ENCODE measurements at places on chromosomes 1 and 21.

DNA sequence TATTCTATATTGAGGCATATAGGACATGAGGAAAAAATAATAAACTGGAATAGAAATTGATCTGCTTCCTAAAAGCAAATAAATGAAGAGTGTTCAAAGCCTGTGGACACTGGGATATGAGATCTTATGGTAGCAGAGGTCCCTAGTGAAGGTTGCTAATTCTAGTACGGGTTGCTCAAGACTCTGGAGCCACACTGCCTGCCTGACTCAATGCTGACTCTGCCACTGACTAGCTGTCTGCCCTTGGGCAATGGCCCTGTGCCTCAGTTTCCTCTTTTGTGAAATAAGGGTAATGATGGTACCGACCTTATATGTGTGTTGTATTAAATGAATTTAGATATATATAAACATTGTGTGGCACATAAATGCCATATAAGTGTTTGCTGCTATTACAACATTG, 59.0 kb upstream of the C1orf53 start:
- peaks cover 8% of the 10 kb centered on the region for H3K27me3 ChIP-seq
- H3K27ac ChIP-seq, result no peak overlapping the region
- H3K4me3 ChIP-seq, result no peak overlapping the region

DNA sequence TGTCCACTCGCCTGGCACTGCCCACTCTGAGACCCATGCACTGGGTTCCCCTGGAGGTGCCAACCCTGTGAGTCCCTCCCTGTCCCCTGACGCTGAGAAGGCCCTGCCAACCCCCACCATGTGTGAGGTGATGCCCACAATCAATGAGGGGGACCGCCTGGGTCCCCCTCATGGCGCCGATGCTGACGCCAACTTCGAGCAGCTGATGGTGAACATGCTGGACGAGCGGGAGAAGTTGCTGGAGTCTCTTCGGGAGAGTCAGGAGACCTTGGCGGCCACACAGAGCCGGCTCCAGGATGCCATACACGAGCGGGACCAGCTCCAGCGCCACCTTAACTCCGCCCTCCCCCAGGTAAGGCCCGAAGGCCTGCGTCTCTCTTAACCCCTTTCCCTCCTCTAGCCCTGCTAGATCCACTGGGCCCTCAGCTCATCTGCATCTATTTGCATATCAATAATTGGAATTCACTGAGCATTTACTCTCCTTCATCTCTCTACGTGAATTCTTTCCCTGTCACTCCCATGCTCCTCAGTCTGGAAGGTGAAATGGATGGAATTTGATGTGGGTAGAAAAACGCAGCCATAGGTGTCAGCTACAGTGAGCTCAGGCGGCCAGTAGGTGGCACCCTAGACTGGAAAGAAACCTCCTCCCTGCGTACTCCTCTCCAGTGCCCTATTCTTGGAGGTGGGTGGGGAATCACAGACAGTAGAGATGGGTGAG, 12.8 kb downstream of the PPFIA4 start:
- no peak overlapping the region for H3K4me3 ChIP-seq
- peaks cover 5% of the 10 kb centered on the region for H3K27me3 ChIP-seq
- no peaks in the 10 kb centered on the region for H3K36me3 ChIP-seq
- DNase-seq, result peak; percentile 49

DNA sequence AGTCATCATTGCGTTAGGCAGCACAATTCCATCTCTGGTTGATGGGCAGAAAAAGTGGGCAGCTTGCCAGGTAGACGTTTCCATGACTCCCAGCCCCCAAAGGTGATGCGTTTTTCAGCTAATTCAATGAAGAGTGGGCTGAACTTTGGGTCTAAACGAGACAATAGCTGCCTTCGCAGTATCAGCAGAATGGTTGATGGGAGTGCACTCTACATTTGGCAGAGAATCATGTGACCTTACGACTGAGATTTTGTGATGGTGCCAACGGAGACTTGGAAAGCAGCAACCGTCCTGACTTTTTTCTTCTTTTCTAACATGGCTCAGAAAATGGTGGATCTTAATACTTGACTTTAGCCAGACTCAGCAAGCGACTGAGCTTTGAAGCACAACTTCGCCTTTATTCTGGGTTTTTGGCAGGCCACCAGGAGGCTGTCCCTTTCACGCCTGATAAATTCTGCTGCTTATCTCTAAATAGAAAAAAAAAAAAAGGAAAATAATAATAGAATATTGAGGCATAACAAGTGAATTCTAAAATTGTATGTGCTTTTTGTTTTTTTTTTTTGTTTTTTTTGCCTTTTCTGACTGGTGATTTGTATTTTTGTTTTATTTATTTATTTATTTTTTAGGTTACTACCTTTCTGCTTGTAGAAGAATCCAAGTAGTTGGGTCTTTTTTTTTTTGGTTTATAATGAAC, 804.8 kb downstream of the USP25 start:
- H3K4me3 ChIP-seq, result no peak overlapping the region
- no peaks in the 10 kb centered on the region for H3K4me1 ChIP-seq
- no peaks in the 10 kb centered on the region for H3K27me3 ChIP-seq

- H3K27ac ChIP-seq, result no peak overlapping the region
- no peak overlapping the region for H3K4me3 ChIP-seq
- peaks cover 7% of the 10 kb centered on the region for H3K27me3 ChIP-seq
- no peaks in the 10 kb centered on the region for H3K36me3 ChIP-seq
- DNase-seq, result no peak
Measured at GRCh38 chr1:56803561-56804156, 15.5 kb downstream of the FYB2 start.

DNA sequence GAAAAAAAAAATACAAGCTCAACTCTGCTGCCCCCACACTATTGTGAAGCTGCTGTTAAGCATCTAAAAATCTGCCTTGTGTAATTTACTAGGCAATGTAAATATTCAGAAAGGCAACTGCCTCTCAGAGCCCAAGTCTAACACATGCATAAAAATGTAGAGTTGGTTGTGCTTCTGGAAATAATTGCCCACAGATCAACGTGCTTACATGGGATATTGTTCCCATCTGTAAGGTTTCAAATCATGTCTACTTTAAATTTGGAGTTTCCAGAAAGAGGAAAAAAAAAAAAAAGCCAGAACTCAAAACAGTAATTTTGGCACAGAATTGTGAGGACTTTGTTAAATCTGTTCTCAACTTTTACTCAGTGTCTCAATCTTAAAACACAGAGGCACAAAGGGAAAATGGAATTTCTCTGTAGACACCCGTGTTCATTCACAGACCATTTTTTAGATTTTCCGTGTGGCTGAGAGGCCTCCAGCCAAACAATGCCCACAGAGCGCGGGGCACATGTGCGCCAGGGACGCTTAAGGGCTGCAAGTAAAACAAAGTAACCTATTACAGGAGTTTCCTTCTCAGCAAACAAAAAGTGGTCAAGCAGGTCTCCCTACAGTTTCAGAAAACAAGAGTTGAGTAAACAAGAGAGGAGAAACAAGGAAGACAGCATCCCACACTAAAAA, 115.5 kb downstream of the RERE start:
- peaks cover 52% of the 10 kb centered on the region for H3K4me1 ChIP-seq
- H3K27ac ChIP-seq, result peak overlapping the region; percentile 94
- H3K4me3 ChIP-seq, result peak overlapping the region; percentile 91
- no peak for DNase-seq
- no peaks in the 10 kb centered on the region for H3K27me3 ChIP-seq
- H3K36me3 ChIP-seq, result no peaks in the 10 kb centered on the region

DNA sequence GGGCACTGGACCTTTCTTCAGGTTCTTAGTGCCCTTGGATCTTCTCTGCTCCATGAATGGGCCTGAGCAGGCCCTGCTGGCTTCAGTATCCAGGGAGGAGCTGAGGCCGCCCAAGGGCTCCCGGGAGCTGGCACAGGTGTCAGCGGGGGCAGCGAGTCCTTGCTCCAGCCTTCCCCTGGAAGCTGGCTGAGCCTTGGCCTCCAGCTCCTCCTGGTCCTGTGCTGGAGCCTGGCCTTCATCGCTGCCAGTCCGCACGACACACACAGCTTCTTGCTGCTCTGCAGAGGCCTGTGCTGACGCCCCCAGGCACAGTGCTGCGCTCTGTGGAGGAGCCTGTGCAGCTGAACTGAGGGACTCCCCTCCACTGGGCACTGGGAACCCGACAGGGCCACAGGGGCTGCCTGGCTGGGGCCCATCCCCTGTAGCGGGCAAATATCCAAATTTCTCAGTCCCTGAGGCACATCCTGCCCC, 1.7 kb downstream of the SPOCD1 start:
- H3K4me1 ChIP-seq, result peaks cover 28% of the 10 kb centered on the region
- no peaks in the 10 kb centered on the region for H3K36me3 ChIP-seq
- no peaks in the 10 kb centered on the region for H3K27me3 ChIP-seq
- no peak overlapping the region for H3K4me3 ChIP-seq

DNA sequence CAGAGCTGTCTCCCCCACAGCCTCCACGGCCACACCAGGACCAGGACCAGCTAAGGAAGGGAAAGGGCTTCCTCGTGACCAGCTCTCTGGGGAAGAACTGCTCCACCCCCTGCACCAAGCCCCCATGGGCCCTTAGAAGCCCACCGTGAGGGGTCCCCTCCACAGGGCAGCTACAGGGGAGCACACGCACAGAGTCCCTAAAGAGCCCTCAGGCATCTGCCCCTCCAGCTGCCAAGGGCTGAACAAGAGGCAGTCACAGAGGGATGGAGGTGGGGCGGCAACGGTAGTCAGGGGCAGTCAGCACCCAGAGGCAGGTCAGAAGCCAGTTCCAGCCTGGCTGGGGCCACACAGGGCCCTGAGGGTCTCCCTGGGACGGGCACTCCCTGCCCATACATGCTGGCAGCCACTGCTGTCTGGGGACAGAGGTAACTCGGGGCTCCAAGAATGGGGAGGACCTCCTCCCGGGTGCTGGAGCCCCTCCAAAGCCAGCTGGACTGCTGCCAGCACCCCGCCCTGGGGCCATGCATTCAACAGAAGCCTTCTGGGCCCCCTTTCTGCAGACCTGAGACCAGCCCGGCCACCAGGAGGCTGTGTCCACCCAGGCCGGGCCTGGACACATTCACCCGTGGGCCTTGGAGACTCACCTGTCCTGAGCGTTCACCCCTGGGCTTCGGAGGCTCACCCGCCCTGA, 18.7 kb downstream of the SLC19A1 start:
- H3K27ac ChIP-seq, result peak overlapping the region; percentile 38
- no peaks in the 10 kb centered on the region for H3K4me1 ChIP-seq

- H3K36me3 ChIP-seq, result no peaks in the 10 kb centered on the region
- peaks cover 16% of the 10 kb centered on the region for H3K4me1 ChIP-seq
- no peak overlapping the region for H3K27ac ChIP-seq
Measured at GRCh38 chr1:11333631-11334030, 60.6 kb downstream of the UBIAD1 start.

DNA sequence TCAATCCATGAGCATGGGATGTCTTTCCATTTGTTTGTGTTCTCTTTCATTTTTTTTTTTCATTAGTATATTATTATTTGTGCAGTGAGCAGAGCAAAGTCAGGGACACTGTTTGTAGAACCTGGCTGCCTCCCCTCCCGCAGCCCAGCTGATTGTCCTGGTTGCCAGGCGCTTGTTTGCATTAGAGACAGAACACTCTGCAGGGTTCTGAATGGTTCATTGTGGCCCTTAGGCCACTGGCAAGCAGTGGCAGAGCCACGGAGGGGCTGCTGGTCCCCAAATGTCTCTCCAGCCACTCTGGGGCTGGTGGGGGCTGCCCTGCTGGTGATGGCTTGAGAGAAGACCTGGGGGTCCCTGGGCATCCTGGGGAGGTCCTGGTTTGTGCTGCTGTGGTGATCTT, 29.0 kb downstream of the ETS2 start:
- H3K4me3 ChIP-seq, result no peak overlapping the region
- H3K27ac ChIP-seq, result no peak overlapping the region
- H3K4me1 ChIP-seq, result peaks cover 17% of the 10 kb centered on the region

DNA sequence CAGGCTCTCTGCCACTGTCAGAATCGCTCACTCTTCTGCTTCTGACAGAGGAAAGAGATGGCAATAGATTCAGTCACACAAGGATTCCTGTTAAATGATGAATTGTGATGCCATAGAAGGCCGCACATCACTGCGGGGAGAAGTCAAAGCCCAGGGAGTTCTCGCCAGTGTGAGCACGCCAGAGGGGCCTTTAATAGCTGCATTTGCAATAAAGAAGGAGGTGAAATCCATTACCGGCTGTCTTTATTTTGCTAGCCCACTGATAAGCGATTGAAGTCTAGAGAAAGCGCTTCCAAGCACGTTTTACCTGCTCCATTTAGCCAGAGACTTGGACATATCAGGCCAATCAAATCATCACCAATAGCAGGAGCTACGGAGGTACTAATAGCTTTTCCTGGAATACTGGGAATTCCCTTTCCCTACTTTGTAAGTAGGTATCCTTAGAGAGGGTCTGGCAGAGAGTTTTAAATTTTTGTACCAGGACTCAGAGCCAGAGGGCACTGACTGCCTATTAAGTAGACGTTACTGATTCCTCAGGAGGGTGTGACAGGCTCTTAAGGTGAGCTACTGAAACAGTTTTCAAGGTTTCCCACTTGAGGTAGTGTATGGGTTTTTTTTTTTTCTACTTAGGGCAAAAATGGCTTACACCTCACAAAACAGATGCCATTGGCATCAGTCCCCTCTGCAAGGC, 10.2 kb upstream of the TARBP1 start:
- H3K27ac ChIP-seq, result peak overlapping the region; percentile 8
- peaks cover 17% of the 10 kb centered on the region for H3K4me1 ChIP-seq
- peak overlapping the region; percentile 26 for H3K4me3 ChIP-seq
- no peaks in the 10 kb centered on the region for H3K27me3 ChIP-seq

DNA sequence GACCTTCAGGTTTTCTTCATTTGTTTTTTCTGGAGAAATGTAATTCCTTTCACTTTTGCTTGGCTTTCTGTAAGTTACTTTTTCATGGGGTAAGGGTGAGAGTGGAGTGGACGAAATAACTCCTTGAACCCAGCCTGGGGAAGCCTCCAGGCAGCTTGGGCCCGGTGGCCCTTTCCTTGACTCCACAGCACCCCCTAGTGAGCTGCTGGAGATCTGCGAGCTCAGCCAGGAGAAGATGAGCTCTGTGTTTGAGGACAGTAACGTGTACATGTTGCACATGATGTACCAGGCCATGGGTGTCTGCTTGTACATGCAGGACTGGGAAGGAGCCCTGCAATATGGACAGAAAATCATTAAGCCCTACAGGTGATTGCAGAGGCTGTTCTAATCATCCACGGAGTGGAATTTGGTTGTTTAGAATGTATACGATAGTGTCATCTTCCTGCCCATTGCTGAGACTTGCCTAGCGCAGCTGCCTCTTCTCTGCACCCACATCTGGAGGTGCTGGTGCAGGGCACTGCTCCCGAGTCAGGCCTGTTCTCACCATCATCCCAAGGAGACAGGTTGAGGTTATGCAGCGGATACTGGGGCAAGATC, 51.0 kb downstream of the SMYD2 start:
- no peak overlapping the region for H3K4me3 ChIP-seq

- peaks cover 65% of the 10 kb centered on the region for H3K4me1 ChIP-seq
- H3K27ac ChIP-seq, result peak overlapping the region; percentile 99
- no peaks in the 10 kb centered on the region for H3K27me3 ChIP-seq
- H3K4me3 ChIP-seq, result peak overlapping the region; percentile 76
- peaks cover 4% of the 10 kb centered on the region for H3K36me3 ChIP-seq
Measured at GRCh38 chr1:167223144-167224103, 2.7 kb downstream of the POU2F1 start.

- DNase-seq, result no peak
- peaks cover 42% of the 10 kb centered on the region for H3K4me1 ChIP-seq
- H3K27ac ChIP-seq, result peak overlapping the region; percentile 34
- no peaks in the 10 kb centered on the region for H3K27me3 ChIP-seq
- no peak overlapping the region for H3K4me3 ChIP-seq
- H3K36me3 ChIP-seq, result peaks cover 24% of the 10 kb centered on the region
Measured at GRCh38 chr1:108048301-108049177, 83.6 kb upstream of the VAV3 start.

Measured in naive B cell (primary cell).